ENCODE measurements at places on chromosomes 2 and 18.
A peak's percentile ranks its signal among the peaks of the same experiment; 100 is the strongest.

DNA sequence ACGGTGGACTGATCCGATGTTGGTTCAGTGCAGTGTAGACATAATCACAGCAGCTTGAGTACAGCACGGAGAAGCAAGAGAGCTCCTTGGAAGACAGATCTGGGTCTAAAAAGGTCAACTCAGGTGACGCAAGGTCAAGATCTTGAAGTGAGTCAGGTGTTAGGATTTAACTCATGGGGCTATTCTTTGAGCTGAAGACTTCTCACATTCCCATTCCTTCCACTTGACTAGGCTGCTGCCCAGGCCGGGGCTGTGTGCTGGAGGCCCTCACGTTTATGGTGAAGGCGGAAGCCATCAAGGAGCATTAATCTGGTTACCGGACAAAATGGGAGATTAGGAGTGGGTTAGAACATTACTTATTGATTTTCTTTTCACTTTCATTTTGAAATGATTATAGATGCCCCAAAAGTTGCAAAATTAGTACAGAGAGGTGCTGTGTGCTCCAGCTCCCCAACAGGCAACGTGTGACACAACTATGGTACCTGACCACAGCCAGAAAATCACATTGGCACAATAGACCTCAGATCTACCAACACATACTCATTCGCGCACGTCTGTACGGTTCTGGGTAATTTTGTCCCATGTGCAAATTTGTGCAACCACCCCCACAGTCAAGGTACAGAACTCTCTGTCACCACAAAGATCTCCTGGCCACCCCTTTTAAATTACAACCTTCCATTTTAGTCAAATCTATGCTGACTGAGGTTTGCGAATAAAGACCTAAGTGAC lies 77.6 kb upstream of the SEC11C start:
- no peak for DNase-seq

DNA sequence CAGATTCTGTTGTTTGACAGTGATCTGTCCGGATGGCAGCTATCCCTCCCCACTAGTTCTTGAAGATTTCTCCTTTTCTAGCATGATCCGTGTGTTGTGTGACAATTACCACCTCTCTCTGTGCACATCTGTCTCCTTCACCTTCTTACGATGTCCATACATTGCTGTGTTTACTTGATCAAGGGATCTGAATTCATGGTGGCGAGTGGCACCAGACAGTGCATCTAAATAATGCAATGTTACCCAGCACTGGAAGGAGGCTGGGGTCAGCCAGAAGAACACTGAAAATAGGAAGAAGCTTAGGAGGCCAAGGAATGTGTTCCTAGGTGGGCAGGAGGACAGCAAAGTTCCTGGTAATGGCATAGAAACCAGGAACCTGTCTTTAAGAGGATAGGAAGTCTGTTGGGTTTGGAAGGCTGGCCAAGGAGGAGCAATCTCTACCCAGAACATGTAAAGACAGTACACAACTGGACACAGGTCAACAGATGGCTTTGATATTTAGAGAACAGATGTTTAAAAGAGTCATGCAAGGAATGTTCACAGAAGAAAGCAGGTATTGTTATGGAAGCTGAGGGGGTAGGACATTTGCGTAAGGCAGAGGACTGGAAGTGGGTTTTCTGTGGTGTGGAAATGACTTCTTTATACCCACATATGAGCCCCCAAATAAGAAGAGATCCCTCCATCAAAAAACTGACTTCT lies 126.4 kb downstream of the HRH4 start:
- no peak for DNase-seq

GRCh38 chr2:17558053-17558452 lies 17.6 kb downstream of the VSNL1 start:
- no peak for DNase-seq

- no peak for DNase-seq
These were observed 705.4 kb upstream of the RAB6C start for GRCh38 chr2:129274038-129274415.

GRCh38 chr2:96726131-96726530 lies 13.7 kb downstream of the LMAN2L start:
- no peak for DNase-seq

GRCh38 chr2:227322530-227323205 lies 2.4 kb upstream of the MFF start:
- peak; percentile 51 for DNase-seq

DNA sequence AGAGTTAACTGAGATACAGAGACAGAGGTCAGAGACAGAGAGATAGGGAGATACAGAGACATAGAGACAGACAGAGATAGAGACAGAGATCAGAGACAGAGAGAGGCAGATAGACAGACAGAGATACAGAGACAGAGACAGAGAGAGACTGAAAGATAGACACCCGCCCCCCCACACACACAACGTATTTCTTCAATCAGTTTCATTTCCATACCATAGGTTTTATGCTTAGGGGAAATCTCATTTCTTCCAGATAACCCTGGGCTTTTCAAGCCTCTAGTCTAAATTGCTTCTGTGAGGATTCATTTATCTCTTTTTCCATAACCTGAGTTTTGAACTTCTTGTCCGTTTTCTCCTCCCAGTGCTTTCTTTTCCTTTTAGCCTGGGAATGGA lies 94.6 kb downstream of the CD8B2 start:
- no peak for DNase-seq

- DNase-seq, result no peak
These were observed 102.3 kb downstream of the LIPG start for GRCh38 chr18:49663899-49664890.

GRCh38 chr2:233563663-233564430 lies 2.7 kb downstream of the USP40 start:
- DNase-seq, result peak; percentile 35

GRCh38 chr2:69459936-69460335 lies 22.7 kb upstream of the NFU1 start:
- no peak for DNase-seq

- DNase-seq, result no peak
These were observed 417.6 kb downstream of the LRRTM4 start for GRCh38 chr2:77104554-77104953.

DNA sequence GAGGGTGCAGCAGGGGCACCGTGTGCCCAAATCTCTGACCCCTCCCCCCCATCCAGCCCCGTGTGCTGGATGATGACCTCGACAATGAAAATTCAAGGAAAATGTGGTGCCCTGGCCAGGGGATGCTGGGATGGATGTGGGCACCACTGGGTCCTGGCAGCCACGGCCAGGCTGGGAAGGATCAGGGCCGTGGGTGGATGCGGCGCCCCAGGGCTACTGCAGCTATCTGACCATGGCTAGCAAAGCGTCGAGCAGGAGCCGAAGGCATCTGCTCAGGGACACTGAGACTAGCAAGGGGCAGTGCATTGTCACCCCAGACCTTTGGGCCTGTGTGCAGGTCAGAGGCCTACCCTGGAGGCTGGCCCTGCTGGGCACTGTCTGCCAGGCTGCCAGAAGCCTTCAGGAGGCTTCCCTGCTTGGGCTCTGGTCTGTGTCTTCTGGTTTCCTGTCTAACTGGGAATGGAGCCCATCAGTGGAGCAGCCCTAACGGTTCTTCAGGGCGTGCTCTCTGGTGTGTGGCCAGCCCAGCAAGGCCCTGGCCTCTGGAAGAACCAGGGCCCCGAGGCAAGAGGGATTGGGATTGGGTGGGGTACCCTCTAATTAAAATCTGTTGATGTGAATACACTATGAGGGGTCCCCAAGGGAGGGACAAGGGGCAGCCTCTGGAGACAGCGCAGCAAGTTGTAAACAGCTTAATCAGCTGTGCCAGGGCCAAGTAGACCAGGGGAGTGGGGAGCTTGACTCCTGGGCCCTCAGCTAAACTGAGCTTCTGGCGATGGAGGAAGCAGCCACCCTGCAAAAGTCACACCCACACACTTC lies 98.0 kb downstream of the STPG4 start:
- DNase-seq, result peak; percentile 31

- DNase-seq, result no peak
These were observed 62.9 kb upstream of the EHBP1 start for GRCh38 chr2:62642429-62643099.

- no peak for DNase-seq
These were observed 1.8 kb downstream of the RNPEPL1 start for GRCh38 chr2:240569998-240570530.

DNA sequence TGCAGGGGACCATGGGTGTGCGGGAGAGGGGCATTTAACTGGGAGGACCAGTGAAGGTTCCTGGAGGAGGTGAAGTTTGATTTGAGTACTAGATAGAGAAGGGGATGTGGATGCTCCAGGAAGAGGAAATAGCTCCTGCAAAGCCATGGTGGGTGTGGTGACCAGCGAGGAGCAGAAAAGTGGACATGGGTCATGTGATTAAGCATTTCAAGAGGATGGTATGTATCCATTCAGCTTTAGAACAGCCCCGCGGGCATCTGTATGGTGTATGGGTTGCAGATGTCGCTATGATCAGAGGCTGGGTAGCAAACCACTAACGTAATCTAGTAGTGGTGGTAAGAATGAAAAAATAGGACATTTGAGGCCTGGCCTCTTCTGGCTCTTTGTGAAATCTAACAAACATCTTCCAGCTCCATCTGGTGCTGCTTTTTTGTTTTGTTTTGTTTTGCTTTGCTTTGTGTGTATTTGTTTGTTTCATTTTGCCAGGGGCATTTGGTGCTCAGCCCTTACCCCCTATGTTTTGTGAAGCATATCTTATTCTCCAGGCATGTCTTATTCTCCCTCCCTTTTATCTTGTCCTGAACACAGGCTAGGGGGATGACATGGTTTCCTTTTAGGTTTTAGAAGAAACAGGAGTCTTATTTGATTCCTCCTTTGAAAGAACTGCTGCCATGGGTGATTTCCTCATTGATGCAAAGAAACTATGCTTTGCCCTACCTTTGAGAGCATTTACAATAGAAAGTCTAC lies 226.1 kb downstream of the LRRTM1 start:
- DNase-seq, result no peak

DNA sequence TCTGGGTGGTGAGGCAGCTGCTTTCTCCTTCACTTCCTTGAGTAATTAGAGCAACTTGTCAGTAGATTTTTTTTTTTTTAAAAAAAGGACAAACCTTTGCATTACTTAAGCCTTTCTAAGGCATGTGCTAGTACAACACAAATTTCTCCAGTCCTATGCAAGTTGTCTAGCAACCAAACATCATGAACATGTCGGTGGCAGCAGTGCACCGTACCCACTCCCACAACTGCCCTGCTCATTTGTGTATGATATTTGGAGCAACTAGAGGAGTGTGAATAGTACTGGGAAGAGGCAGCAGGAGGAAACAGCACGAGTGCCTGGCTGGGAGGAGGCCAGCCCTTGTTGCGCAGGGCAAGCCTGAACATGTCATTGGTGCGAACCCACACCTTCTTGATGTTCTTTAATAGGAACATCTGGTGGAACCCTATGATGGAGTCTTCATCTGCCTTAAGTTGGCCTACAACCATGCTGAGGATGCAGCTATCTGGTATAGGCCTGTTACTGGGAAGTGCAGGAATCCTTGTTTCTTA lies 238.3 kb downstream of the TDRD15 start:
- DNase-seq, result no peak

DNA sequence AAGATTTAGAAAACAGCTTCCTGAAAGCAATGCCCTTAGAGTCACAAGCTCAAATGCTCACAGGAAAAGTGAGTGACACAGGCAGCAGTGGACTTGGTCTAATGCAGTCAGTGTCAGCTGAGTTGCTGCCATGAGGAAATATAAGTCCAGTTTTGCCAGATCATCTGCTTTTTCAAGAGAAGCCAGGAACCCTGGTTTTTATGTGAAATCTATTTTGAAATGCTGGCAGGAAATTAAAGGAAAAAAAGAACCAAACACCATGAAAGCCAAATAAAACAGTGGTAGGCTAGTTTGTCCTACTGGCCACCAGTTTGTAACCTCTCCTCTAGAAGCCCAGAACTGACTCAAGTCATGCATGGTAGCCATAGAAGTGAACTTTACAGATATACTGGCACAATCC lies 109.2 kb downstream of the THADA start:
- DNase-seq, result no peak

GRCh38 chr2:8501061-8501720 lies 180.7 kb upstream of the ID2 start:
- DNase-seq, result no peak

- DNase-seq, result no peak
These were observed 1.4 kb downstream of the RFX8 start for GRCh38 chr2:101473591-101473910.

DNA sequence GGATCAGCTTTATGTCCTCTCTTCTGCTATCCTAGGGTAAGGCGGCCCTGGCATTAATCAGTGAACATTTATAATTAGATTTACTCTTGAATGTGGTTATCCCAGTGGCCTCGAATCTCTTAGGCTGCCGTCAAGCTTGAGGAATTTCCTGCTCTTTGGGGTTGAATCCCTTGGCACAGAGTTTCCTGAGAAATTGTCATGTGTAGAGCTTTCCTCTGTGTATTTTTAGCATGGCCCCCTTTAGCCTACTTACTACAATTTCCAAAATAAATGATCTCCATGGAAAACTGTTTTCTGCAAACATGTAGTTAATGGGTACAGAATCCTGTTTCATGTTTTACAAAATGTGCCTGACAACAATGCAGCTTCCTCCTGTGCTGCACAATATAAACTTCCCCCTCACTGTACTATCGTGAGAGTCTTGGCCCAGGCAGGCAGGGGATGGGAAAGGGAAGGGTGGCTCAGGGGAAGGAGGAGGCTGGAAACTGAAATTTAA lies 18.1 kb downstream of the NCAPH start:
- DNase-seq, result no peak
